Fibroblast of skin of left quadriceps (primary cell): ENCODE measurements at places on chromosomes 3 and 15.

GRCh38 chr3:48469046-48469915 is 22.7 kb downstream of the ATRIP start:
- no peak for DNase-seq

- no peak for DNase-seq
Measured at GRCh38 chr3:30457726-30458125, 148.7 kb upstream of the TGFBR2 start.

GRCh38 chr15:76514282-76514681 is 177.7 kb downstream of the ISL2 start:
- DNase-seq: no peak

DNA sequence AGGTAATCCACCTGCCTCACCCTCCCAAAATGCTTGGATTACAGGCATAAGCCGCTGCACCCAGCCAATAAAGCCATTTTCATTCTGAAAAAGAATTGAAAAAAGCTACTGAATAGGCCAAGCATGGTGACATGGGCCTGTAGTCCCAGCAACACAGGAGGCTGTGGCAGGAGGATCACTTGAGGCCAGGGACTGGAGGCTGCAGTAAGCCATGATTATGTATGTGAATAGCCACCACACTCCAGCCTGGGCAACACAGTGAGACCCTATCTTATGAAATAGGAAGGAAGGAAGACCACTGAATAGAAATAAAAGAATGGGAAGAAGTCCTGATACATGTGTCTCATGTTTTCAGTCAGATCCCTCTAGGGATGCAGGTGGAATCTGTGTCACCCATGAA is 36.0 kb upstream of the SEMA4B start:
- DNase-seq: no peak

DNA sequence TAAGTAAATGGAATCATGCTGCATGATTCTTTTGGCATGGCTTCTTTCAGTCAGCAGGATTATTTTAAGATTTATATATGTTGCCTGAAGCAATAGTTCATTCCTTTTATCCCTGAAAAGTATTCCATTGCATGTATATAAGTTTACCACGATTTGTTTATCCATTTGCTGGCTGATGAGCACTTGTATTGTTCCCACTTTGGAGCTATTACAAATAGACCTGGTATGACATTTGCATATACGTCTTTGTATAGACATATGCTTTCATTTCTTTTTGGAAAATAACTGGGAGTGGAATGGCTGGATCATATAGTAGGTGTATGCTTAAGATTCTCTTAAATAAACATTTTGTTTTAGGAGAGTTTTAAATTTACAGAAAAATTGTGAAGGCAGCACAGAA is 79.3 kb upstream of the CBLB start:
- no peak for DNase-seq
